ENCODE measurements at places on chromosomes 6 and 20.
A peak's percentile ranks its signal among the peaks of the same experiment; 100 is the strongest.

DNA sequence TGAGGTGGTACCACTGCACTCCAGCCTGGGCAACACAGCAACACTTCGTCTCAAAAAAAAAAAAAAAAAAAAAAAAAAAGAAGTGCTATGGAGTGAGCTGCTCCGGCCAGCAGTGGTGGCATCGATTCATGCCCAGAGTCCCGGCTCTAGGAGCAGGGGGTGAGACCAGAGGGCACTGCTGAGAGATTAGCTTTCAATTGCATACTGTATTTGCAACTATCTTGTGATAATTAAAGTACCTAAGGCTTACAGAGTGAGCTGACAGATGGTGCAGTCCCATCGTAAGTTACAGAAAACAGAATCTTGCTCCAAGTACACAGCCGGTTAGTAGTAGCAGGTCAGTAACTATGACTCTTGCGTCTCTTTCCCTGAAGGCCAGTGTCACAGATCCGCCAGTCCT lies 31.5 kb downstream of the TMEM14B start:
- DNase-seq: no peak

DNA sequence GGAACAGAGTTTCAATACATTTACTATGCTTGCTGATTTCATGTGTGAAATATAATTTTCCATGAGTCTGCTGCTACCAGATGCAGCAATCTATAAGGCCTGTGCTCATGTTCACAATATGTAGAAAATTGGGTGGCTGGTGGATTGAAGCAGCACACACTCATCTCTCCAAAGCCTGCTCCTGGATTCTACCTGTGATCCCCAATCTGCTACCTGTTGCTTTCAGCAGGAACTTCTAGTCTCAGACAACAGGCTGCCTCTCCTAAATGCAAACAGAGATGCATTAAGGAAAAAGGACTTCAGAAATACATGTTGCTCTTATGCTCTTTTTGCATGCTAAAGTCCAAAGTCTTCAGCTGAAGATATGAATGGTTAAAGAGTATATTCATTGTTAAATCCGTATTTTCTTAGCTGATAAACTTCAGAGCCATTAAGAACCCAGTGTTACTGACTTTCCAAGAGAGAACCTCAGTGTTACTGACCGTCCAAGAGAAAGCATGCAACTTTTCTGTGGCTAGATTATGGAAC lies 30.9 kb upstream of the MCM9 start:
- no peak for DNase-seq

GRCh38 chr6:149217466-149217888 lies 100.0 kb upstream of the TAB2 start:
- peak; percentile 47 for DNase-seq

- no peak for DNase-seq
These were observed 198.8 kb upstream of the CDYL start for GRCh38 chr6:4577406-4577805.

GRCh38 chr20:59939879-59940128 lies 301 bp downstream of the PPP1R3D start:
- DNase-seq: no peak

- no peak for DNase-seq
These were observed 326.6 kb downstream of the THBS2 start for GRCh38 chr6:168927026-168927425.

GRCh38 chr6:110831405-110831804 lies 16.1 kb upstream of the CDK19 start:
- no peak for DNase-seq

DNA sequence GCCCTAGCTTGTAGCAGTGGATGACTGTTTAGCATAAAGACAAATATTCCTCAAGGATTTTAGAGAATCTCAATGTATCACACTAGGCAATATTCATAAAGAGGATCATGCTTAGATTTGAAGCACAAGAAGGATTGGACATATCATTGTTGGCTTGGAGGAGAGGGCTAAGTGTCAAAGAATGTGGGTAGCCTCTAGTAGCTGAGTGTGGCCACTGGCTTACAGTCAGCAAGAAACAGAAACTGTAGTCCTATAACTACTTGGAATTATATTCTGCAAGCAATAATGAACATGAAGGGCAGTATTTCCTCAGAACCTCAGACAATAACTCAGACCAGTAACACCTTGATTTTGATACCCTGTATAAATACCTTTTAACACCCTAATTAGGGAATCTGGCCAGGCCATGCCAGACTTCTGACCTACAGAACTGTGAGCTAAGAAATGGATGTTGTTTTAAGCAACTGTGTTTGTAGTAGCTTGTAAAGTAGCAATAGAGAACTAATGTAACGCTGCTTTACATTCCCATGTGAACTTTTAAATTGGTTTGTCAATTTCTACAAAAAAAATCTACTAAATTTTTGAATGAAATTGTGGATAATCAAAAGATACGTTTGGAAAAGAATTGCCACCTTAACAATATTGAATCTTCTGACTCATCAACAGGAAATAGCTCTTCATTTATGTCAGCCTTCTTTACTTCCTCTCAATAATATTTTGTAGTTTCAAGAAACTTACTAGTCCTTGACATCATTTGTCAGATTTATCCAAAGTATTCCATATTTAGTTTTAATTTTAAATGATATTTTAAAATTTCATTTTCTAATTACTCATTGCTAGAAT lies 65.2 kb upstream of the RSPO3 start:
- no peak for DNase-seq

DNA sequence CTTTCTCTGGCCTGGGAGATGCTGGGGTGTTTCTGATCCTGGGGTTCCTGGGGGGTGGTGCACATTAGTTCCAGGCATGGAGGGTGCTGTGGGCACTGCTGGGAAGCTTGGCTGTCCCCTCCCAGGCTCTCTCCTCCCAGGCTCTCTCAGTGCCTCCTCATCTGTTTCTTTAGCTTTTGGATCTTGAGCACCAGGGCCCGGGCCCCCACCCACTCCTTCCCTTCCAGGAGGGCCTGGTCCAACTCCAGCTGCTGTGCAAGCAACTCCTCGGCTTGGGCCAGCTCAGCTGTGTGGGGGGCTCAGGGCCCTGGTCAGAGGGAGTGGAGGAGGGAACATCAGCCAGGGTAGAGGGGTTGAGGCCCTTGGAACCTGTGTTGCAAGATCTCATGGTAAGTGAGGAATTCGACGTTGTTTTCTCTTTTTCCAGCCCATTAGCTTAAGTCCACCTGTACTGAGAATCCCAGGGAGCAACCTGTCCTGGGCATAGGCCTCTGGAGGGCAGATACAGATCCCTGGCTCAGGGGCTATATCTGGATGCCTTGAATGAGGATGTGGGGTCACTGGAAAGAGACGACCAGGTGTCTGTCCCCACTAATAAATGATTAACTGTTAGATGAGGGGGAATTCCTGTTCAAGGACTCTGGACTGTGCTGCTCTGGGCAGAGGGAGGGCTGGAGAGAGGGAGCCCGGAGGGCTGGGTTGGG lies 34.5 kb upstream of the HLA-A start:
- no peak for DNase-seq
